ENCODE measurements at places on chromosomes 2 and 18.
A peak's percentile ranks its signal among the peaks of the same experiment; 100 is the strongest.

DNA sequence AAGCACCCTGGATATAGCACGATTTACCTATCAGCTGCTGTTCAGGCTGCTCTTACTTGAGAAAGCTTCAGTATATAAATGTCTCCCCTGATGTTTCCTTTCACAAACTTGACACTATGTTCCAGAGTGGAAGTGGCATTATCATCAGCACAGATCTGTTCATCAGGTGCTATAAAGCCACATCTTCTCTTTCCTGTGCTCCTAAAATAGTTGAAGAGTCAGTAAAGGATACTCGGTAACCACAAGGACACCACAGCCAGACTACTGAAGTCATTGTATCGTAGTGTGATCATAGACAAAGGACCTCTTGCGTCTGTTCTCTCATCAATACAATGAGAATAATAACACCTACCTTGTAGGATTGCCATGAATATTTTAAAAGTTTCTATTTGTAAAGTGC is 841.0 kb upstream of the CELF4 start:
- no peak for DNase-seq

- no peak for DNase-seq
Observed at GRCh38 chr2:221346411-221346810, 225.7 kb downstream of the EPHA4 start.

GRCh38 chr2:131577812-131578211 is 50.1 kb downstream of the CCDC74A start:
- no peak for DNase-seq

- no peak for DNase-seq
Observed at GRCh38 chr2:96946060-96946459, 40.3 kb downstream of the FAM178B start.

- DNase-seq: no peak
Observed at GRCh38 chr2:45942237-45942738, 290.8 kb downstream of the PRKCE start.

- no peak for DNase-seq
Observed at GRCh38 chr2:158464426-158465281, 7.9 kb downstream of the PKP4 start.

DNA sequence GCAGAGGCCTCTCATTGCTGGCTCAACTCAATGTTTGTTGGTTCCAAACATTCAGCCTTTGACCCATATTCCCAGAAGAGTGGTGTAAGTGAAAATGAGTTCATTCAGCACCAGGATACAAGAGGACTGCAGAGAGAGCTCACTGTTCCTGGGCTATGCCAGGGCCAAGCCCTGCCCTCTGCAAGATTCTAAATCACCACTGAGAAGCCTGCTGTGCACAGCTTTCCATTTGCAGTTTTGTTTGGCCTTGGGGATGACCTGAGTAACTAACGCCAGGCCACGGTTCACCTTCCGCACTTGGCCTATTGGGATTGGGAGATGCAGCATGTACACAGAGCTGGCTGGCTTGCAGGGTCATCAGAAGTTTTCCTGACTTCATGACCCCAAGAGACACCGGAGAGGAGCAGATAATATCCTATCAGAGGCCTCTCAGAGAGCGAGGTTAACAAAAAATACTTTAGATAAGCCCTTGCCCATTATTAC is 12.6 kb downstream of the GKN1 start:
- no peak for DNase-seq

DNA sequence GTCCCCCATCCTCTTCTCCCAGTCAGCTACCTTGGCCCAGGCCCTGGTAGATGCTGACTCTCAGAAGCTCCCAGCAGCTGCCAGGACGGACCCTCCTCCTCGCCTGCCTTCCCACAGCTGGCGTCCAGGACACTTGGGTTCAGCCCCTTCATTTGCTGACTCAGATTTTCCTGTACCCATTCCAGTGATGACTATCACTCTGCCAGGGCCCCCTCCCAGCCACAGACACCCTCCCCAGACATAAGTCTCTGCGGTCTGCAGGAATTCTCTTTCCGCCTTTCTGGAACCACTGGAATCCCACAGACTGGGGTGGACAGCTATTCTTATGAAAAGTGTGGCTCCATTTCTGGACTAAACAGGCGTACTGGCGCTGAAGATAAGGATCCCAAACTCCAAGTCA is 260.3 kb upstream of the EPAS1 start:
- peak; percentile 95 for DNase-seq

- DNase-seq: peak; percentile 75
Observed at GRCh38 chr2:120771111-120771780, 35.6 kb downstream of the GLI2 start.

GRCh38 chr2:28300485-28301341 is 91.9 kb upstream of the FOSL2 start:
- peak; percentile 74 for DNase-seq

DNA sequence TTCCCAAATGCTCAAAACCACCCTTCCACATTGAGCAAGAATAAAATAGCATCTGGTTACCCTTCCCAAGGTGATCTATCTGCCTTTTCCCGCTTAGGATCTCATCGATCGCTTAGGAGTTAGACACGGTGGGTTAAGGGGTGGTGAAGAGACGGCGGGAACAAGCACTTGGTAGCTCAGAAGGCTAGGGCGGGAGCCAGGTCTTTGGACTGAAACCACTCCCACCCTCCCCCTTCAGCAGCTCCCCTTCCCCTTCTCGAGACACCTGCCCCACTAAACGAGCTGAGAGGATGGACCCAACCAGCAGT is 513 bp downstream of the THOC1 start:
- DNase-seq: no peak

DNA sequence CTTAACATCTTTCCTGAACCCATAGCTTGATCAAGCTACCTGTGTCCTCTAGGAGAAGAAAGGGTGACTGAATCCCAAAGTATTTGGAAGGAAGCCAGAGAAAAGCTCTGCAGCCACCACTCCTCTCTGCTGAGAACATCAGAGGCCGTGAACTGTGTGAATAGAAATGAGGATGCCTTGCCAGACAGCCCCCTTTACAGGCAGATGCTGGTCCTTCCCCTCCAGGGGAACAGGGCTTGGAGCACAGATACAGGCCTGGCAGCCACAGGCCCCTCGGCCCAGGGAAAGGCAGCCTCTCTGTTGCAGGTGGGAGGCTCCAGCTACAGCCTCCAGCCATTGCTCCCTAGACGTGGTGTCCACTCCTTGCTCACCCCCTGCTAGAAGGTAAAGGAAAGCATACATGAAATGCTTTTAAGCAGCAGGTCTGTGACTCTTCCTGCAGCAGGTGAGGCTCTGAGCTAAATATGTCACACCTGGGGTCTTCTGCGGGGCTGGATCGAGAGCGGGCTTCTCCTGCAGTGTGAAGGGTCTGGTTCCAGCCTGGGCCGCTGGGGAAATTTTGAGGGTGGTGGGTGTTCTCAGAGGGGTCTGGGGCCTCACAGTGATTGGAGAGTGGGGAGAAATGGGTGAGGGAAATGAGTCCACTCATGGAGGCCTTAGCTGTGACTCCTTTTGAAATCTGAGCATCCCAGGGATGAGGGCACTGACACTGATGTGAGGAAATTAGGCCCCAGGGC is 234.0 kb downstream of the KLHL29 start:
- DNase-seq: no peak

- DNase-seq: no peak
Observed at GRCh38 chr18:28147674-28148171, 29.2 kb downstream of the CDH2 start.

- DNase-seq: no peak
Observed at GRCh38 chr2:147451902-147452515, 392.8 kb upstream of the ACVR2A start.

DNA sequence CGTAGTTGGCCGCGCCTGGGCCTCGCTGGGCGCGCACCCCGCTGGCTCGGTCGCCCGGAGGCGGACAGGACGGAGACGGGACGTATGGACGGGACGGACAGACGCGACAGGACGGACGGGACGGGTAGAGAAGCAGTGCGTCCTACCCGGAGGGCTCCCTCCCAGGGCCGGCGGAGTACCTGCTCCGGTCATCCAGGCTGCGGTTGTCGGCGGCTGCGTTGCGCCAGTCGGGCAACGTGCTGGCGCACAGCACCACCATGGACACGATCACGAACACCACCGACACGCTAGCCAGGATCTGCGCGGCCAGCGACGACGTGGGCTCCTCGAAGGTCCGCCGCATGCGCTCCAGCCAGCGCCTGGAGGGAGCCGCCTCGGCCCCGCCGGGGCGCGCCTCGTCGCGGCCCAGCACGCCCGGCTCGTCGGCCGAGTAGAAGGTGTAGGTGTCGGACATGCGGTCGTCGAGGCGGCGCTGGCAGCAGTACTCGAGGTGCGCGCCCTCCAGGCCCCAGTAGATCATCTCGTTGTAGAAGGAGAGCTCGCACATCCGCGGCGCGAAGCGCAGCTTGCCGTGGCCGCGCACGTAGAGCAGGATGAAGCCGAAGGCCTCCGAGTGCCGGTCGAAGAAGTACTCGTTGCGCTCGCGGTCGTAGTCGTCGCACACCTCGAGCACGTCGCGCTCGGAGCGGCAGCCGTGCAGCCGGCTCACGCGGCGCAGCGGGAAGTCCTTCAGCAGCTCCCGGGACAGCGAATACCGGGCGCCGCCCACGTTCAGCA is 903 bp downstream of the KCNG3 start:
- no peak for DNase-seq

DNA sequence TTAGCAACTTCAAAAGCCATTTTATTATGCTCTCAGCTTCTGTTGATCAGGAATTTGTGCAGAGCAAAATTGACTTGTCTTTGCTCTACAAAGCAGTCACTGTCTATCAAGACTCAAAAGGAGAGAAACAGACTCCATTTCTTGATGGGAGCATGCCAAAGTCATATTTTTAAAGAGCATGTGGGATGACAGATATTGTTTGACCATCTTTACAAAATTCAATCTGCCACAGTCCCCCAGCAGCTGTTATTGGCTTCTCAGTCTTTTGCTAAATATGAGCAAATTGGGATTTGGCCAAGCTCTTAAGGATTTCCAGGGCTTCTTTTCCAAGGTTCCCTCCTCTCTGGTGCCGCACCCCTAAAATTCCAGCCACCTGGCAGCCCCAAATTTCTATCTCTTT is 67.9 kb downstream of the TEX51 start:
- DNase-seq: no peak

GRCh38 chr18:59012815-59013705 is 126.6 kb upstream of the SEC11C start:
- DNase-seq: no peak

DNA sequence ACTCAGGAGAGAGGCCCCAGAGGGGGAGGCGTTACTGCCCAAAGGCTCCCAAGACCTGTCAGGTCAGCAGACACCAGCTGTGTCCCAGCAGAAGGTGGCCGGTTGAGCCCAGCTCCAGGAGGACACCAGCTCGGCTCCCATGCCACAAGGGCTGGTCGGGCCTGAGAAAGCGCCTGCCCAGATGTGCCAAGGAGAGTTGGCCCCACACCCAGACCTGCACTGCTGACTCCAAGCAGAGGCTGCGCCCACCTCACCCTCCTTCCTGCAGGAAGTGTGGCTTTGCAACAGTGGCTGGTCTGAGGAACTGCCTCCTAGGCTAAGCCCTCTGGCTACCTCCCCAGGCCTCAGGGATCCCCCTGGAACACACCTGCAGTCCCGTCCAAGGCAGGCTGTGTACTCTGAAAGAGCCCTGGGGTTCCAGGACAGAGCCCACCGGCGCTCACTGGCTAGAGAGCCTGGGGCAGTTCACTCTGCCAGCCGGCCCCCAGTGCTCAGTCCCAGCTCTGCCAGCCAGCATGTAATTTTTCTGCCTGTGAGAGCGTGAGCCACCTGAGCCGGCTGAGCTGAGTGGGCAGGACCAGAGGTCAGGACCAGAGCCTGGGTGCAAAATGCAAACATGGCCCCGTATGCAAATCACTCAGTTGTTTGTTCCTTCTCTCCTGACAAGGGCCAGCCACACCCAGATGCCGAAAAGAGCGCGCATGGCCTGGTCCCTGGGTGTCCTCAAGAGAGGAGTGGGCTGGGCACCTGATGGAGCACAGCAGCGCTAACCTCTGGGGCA is 36.9 kb upstream of the PTMA start:
- DNase-seq: no peak

DNA sequence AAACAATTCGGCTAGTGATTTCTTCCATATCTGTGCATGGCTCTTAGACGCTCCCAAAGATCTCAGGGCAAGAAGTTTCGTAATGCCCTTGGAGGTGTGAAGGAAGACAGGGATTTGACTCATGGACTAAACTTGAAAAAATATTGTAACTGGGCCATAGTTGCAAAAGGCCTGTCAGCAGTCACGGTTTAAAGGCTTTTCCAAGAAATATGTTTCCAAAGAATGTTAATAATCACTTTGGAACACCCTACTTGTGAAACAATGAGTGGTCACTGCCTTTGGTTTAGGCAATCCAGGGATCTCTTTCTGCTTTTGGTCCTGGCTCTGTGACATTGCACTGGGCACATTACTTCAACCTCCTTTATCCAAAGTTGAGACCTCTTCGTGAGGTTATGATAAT is 102.5 kb upstream of the RASGRP3 start:
- DNase-seq: peak; percentile 59

GRCh38 chr18:24456549-24456948 is 3.9 kb upstream of the HRH4 start:
- no peak for DNase-seq

- no peak for DNase-seq
Observed at GRCh38 chr2:207248702-207249377, 83.1 kb upstream of the KLF7 start.

GRCh38 chr2:150572961-150573395 is 85.5 kb upstream of the RND3 start:
- DNase-seq: no peak

GRCh38 chr18:31538837-31539236 is 40.9 kb downstream of the DSG2 start:
- DNase-seq: no peak

DNA sequence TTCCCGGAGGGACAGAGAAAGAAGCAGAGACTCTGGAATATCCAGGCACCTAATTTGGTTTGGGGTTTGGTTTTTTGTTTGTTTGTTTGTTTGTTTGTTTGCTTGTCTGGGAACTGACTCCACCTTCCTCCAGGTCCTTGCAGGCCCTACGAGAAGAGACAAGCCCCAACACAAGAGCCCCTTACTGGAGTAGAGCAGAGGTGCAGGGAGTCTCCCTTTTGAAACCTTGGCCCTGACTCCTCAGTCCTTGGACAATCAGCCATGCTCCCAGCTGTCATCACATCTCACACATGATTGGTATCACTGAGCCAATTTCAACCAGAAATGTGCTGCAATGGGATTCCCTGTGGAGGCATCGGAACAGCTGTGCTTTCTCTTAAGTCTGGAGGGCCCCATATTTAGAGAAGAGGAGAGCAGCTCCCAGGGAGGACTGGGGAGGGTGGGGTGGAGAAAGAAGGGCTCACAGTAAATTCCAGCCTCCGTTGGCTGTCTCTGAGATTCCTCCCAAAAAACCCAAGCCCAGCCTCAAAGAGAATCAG is 279.9 kb upstream of the NCKAP5 start:
- DNase-seq: no peak
